MCF 10A (cell line): ENCODE measurements at places on chromosomes 1 and 21.
A peak's percentile ranks its signal among the peaks of the same experiment; 100 is the strongest.

- peak; percentile 4 for DNase-seq
Observed at GRCh38 chr1:86258101-86258500, 101.5 kb upstream of the COL24A1 start.

- DNase-seq = peak; percentile 51
Observed at GRCh38 chr1:18360251-18360650, 120.5 kb upstream of the KLHDC7A start.

DNA sequence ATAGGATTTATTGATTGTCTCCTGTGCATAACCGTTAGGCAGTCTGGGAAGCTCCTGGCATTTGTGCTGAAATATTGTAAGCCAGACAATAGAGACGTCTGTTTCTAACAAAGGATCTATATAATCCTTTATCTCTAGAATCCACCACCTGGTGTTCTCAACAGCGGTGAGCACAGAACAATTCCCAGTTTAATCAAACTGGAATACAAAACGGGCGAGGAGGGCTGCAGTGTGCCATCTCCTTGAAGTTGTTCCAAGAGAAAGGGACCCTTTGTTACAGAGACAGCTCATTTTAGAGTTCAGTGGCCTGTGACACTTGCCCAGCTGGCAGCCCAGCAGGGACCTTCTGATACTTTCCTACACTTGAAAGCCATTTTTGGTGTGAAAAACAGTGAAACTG, 162.8 kb upstream of the IVNS1ABP start:
- DNase-seq = no peak

GRCh38 chr1:106360252-106360651, 696.2 kb upstream of the PRMT6 start:
- no peak for DNase-seq
